B cell (primary cell): ENCODE measurements at places on chromosomes 3 and 15. TPM values are rescaled to one million over a fixed set of nuclear protein-coding genes. Genes with fewer than 3 reads are reported as not detected.

DNA sequence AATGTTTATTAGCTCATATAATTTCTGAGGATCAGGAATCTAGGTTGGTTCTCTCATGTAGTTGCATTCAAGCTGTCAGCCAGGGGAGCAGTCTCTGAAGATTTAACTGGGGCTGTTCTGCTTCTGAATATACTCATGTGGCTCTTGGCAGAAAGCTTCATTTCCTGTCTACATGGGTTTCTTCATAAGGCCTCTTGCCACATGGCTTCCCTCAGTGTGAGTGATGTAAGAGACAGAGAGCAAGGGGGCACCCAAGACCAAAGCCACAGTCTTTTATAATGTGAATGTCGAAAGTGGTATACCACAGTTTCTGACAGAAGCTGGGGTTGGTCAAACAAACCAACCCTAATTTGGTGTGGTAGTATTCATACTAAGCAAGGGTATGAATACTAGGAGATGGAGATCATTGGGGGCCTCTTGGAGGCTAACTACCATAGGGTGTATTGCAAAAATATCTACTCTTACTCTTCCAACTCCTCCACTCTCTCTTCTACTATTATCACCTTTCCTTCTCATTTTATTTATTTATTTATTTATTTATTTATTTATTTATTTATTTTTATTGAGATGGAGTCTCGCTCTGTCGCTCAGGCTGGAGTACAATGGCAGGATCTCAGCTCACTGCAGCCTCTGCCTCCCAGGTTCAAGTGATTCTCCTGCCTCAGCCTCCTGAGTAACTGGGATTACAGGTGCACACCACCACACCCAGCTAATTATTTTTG is 123.8 kb downstream of the B3GALNT1 start:
- no peaks in the 10 kb centered on the region for H3K27me3 ChIP-seq
- H3K27ac ChIP-seq: no peak overlapping the region
- peaks cover 16% of the 10 kb centered on the region for H3K4me1 ChIP-seq

DNA sequence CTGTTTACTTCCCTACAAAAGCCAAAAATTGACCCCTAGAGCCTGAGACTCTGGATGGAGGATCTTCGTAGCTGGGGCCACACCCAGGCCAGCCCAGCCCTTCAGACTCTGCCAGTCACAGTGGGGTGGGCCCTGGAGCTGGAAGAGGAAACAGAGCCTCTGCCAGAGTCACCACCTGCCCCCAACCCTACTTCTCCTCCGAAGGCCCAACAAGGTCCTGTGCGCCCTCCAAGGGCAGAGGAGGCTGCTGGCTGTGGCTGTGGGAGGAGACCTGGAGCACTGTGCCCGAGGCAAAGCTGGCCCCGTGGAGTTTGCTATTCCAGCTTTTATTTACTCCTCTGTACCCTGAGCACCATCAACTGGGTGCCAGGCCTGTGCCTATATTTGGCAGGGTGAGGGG is 19.0 kb downstream of the CISH start:
- no peak overlapping the region for H3K4me3 ChIP-seq
- peaks cover 43% of the 10 kb centered on the region for H3K4me1 ChIP-seq

LYZL4 gene
- not detected in 2 replicates for total RNA-seq

DNA sequence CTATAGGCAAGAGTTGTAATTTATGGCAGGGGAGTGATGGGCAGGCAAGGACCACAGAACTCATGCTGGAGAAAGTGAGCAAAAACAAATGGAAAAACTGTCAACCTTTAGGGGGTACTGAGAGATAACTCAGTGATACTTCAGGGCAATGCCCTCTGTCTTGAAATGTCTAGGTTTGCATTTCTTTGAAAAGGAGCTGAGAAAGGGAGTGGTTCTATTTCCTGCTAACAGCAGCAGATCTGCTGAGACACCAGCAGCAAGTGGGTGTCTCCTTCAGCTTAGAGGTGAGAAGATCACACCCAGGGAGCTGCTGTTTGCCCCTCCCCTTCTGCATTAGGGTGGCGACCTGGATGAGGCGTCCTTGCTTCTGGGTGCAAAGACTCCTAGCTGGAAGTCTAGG is 42.3 kb upstream of the XIRP1 start:
- H3K27ac ChIP-seq: no peak overlapping the region
- H3K4me3 ChIP-seq: no peak overlapping the region
- H3K36me3 ChIP-seq: no peaks in the 10 kb centered on the region
- no peaks in the 10 kb centered on the region for H3K27me3 ChIP-seq

PLA2G4E gene
- total RNA-seq: not detected in 2 replicates

DNA sequence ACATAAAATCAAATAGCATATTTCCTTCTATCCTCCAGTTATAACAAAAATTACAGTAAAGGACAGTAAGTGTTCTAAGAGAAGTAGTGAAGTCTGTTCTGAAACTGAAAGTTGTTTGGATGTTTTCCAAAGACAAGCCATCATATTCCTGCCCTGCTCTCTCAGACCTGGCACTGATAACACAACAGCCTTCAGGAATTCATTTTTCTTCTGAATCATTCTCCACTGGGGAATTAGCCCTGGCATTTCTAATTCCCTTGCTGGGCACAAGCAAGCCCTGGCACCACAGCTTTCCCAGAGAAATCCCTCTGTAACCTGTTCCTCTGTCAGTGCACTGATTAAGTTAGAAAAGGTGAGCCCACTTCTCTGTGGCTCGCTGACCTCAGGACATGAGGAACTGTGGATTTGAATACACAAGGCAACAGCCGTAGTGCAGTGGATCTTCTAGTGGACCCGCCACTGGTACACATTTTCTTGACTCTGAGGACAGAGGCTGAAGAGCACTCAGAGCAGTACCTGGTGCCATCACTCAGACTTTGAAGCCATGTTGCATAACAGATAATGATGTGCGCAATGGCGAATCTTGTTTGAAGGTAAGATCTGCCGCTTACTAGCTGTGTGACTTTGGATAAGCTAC is 61.6 kb downstream of the WWTR1 start:
- no peak overlapping the region for H3K27ac ChIP-seq
- DNase-seq: no peak
- H3K4me1 ChIP-seq: no peaks in the 10 kb centered on the region
- no peaks in the 10 kb centered on the region for H3K36me3 ChIP-seq
- no peak overlapping the region for H3K4me3 ChIP-seq

DAZL gene
- 0.27 TPM in 1 of 2 replicates, not detected in the other for total RNA-seq

SRGAP3 gene
- total RNA-seq: 1.5 and 3.4 TPM in 2 replicates
